ENCODE measurements at places on chromosomes 3 and 15.

DNA sequence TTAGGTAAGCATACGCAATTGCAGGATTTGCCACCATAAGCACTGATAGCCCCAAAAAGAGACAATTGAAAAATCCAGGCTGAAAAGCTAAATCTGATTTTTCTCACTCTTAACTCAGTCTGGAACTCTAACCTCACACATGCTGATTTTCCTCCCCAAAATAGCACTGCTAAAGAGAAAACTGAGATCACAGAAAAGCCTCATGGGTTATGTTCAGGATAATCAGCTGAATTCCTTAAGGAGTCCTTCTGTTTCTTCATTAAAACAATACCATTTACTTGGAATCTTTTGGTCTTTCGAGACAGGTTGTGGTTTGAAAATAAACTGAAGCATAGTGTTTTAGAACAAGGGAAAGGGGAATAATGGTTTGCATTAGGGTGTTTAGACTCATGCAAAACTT is 144.3 kb upstream of the LRRN1 start:
- no peak for DNase-seq

GRCh38 chr3:168839653-168840052 is 743.9 kb upstream of the GOLIM4 start:
- DNase-seq = no peak

DNA sequence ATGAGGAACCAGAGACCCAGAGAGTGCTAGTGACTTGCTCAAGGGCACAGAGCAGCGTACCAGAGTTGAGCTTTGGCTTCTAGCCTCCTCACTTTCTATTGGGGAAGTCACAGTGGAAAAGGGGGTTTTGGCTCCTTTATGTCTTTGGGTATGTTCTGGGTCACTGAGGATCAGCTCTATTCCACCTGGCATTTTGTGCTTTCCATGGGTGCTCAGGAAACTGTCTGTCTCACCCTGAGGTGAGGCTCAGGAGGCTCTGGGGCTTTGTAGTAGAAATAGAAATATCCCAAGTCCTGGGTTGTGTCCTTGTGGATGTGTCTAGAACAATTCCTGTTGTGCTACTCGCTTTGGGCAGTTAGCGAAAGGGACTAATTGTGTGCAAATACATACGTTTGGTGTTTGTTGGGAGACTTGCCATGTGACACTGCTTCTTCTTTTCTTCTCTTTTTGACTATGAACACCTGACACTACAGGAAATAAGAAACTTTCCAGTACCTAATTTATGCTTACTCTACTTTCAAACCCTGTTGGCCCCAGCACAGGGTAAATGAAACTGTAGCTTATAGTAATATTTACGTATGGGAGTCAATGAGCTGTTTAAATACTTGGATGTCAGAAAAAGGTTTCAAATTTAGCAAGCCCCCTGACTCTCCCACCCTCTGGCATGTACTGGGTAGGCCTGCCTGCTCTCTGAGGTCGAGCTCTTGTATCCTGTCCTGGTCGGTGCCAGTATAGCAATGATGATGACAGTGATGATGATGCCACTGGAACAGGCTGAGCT is 35.6 kb downstream of the SMAD3 start:
- no peak for DNase-seq

GRCh38 chr3:5583920-5584319 is 396.4 kb downstream of the EDEM1 start:
- DNase-seq = no peak

GRCh38 chr15:55615445-55615844 is 27.3 kb upstream of the PYGO1 start:
- no peak for DNase-seq

DNA sequence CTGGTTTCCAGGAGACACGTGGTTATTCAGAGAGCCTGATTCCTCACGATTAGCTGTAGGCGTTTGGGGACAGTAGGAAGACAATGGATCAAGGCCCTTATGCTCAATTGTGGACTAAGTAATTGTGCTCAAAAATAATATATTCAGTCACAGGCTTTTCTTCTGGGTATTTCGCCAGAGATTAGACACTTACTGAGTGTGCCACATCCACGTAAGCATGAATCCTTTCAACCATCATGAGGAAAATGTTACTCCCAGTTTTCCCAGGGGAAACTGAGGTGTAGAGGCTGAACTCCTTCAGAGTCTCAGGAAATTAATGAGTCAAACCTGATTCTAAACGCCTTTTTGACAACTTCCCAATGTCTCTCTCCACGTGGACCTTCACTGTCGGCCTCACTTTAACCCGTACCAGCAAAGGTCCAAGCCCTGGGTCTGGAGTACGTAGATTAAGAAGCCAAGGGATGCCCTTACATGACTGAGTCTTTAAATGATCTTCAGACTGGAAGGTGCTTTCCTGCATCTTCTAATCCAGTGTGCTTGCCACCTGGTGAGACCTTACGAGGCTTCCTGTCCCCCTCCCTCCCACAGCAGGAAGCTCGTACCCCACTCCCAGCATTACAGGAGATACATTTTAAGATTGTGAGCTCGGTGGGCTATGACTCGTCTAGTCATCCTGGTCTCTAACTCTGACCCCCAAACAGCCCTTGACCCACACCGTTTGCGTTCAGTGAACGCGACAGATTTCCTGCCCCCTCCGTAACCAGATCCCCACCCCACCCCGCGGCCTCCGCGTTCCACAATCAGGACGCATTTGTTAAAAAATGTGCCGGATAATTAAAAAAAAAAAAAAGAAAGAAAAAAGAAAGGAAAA is 1.7 kb downstream of the PKM start:
- DNase-seq = no peak

DNA sequence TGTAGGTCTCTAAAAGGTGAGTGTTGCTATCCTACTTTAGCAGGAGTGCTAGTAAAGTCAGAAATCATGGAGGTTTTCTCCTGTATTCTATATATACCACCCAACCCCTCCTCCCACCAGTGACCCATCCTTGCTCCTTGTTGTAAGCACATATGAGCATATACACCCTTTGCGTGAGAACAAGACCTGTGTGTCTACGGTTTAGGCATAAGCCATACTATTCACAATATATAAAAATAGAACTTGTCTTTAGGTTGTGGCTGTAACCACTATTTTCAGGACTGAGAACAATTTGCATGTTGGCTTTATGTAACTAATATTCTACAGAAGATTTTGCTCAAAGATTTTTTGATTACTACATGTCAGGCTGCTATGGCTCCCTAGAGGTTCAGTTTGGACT is 59.1 kb upstream of the TOP2B start:
- DNase-seq = no peak

DNA sequence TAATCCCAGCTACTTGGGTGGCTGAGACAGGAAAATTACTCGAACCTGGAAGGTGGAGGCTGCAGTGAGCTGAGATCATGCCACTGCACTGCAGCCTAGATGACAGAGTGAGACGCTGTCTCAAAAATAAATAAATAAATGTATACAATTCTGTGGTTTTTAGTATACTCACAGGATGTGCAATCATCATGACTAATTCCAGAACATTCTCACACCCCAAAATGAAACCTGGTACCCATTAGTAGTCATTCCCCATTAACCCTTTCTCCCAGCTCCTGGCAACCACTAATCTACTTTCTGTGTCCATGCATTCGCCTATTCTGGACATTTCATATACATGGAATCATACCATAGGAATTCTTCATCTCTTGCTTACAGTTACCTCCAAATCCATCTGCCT is 44.5 kb downstream of the LRRFIP2 start:
- no peak for DNase-seq

- no peak for DNase-seq
Observed at GRCh38 chr15:99174567-99175395, 69.9 kb downstream of the SYNM start.

GRCh38 chr15:67018441-67018840 is 47.0 kb upstream of the SMAD3 start:
- DNase-seq = no peak

- no peak for DNase-seq
Observed at GRCh38 chr3:4195006-4195405, 108.2 kb upstream of the SETMAR start.

GRCh38 chr3:101950985-101951733 is 101.8 kb downstream of the NFKBIZ start:
- DNase-seq = no peak

- no peak for DNase-seq
Observed at GRCh38 chr15:58627046-58627445, 122.5 kb downstream of the ADAM10 start.

GRCh38 chr3:30682434-30683155 is 76.2 kb downstream of the TGFBR2 start:
- DNase-seq = no peak

DNA sequence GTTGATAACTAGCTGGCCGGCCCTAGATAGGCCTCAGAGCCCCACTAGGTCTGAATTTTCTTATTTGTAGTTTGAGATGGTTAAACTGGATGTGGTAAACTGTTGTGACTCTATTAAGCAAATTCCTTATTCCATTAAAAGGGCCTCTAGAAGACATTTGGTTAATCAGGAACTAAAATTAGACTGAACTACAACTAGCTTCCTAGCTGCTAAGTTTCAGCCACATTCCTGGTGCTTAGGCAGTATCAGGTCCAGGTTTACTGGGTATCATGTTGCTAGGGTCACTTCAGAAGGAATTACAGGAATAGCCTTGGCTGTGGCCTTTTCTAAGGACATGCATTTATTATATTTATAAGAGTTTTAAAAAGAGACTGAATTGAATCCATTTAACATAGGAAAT is 136.3 kb downstream of the PLD1 start:
- DNase-seq = no peak

GRCh38 chr15:88470625-88471372 is 3.3 kb downstream of the MRPS11 start:
- DNase-seq = no peak

- no peak for DNase-seq
Observed at GRCh38 chr15:54681584-54681983, 515.2 kb downstream of the RSL24D1 start.

GRCh38 chr15:61653110-61653509 is 407.1 kb downstream of the VPS13C start:
- no peak for DNase-seq

DNA sequence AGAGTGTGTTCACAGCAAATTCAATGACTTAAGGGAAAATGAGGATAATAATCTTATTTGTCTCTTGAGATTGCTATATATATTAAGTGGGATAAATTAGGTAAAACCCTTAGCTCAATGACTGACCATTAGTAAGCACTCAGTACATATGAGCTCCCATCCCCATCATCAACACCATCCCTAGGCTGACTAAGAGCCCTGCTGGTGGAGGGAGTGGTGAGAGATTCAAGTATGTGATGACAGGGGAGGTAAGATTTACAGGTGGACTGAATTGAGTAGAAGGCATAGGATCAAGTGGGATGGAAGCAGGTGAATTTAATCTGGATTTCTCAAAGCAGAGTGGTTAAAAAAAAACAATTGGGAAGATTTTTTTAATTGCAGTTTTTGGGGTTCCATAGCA is 21.0 kb upstream of the LRRN1 start:
- no peak for DNase-seq

- no peak for DNase-seq
Observed at GRCh38 chr15:53808058-53808706, 48.7 kb upstream of the WDR72 start.

- DNase-seq = no peak
Observed at GRCh38 chr3:85483986-85484385, 525.2 kb downstream of the CADM2 start.

- DNase-seq = no peak
Observed at GRCh38 chr3:156681002-156681401, 6.6 kb downstream of the TIPARP start.

- DNase-seq = no peak
Observed at GRCh38 chr3:126847061-126847460, 135.9 kb upstream of the PLXNA1 start.

DNA sequence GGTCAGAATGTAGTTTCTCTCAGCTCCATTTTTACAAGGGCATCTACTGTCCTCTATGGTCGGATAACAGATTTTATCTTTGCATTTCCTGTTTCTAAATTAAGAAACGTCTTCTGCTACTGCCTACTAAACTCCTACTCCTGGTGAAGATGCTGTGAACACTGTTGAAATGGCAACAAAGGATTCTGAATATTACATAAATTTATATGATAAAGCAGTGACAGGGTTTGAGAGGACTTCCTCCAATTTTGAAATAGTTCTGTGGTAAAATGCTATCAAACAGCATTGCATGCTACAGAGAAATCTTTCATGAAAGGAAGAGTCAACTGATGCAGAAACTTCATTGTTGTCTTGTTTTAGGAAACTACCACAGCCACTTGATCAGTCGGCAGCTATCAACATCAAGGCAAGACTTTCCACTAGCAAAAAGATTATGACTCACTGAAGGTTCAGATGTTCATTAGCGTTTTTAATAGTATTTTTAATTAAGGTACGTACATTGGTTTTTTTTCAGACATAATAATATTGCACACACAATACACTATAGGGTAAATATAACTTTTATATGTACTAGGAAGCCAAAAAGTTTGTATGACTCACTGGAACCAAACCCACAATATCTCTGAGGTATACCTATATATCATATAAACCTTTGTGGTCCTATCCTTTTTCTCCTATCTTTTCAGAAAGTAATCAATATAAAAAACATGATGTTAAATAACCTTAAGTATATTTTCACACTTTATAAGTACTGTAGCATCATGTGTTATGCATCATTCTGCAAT is 156.1 kb downstream of the STAG1 start:
- no peak for DNase-seq

DNA sequence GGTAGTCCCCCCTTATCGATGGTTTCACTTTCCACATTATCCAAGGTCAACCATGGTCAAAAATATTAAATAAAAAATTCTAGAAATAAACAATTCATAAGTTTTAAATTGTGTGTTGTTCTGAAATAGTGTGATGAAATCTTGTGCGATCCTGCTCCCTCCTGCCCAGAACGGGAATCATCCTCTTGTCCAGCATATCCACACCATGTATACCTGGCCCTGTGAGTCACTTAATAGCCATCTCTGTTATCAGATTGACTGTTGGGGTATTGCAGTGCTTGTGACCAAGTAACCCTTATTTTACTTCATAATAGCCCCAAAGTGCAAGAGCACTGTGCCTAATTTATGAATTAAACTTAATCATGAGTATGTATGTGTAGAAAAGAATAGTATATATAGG is 19.1 kb downstream of the FAM81A start:
- no peak for DNase-seq

Data from brain pericyte (primary cell).